ENCODE measurements at places on chromosomes 7 and 10. TPM values are rescaled to one million over a fixed set of nuclear protein-coding genes. Genes with fewer than 3 reads are reported as not detected.

The AGAP9 gene
- total RNA-seq = 6.7 TPM

The VWDE gene
- 1.9 TPM for total RNA-seq

The PRR15 gene
- not detected for total RNA-seq

The SPDYE9 gene
- not detected for total RNA-seq

DNA sequence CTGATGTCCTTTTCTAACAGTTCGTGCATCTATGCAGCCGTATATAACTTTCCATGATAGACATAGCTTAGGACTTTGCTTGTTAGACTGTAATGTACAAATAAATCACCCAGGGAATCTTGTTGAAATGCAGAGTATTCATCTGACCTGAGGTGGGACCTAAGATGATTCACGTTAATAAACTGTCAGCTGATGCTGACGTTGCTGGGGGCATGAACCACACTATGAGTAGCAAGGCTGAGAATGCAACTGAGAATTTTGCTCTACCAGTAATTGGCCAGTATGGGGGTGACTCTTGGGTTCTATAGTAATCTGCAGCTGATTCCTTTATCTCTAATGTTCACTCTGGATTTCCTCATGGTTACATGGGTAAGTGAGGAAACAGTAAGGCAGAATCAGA, 130.1 kb upstream of the MALRD1 start:
- H3K27ac ChIP-seq = no peak overlapping the region
- H3K4me3 ChIP-seq = no peak overlapping the region
- H3K4me1 ChIP-seq = no peaks in the 10 kb centered on the region
- H3K27me3 ChIP-seq = no peaks in the 10 kb centered on the region
- DNase-seq = no peak
- no peaks in the 10 kb centered on the region for H3K36me3 ChIP-seq

All from activated naive CD4-positive, alpha-beta T cell treated with anti-CD3 and anti-CD28 coated beads for 36 hours (primary cell).